ENCODE measurements at places on chromosomes 4 and X.
A peak's percentile ranks its signal among the peaks of the same experiment; 100 is the strongest.

GRCh38 chrX:3811331-3812311 is 98.2 kb upstream of the PRKX start:
- DNase-seq: peak; percentile 40

GRCh38 chr4:13493793-13494192 is 9.7 kb upstream of the RAB28 start:
- no peak for DNase-seq

- DNase-seq: no peak
Observed at GRCh38 chrX:74449322-74449936, 28.1 kb downstream of the SLC16A2 start.

GRCh38 chr4:158624889-158625478 is 46.7 kb downstream of the C4orf46 start:
- DNase-seq: peak; percentile 32

DNA sequence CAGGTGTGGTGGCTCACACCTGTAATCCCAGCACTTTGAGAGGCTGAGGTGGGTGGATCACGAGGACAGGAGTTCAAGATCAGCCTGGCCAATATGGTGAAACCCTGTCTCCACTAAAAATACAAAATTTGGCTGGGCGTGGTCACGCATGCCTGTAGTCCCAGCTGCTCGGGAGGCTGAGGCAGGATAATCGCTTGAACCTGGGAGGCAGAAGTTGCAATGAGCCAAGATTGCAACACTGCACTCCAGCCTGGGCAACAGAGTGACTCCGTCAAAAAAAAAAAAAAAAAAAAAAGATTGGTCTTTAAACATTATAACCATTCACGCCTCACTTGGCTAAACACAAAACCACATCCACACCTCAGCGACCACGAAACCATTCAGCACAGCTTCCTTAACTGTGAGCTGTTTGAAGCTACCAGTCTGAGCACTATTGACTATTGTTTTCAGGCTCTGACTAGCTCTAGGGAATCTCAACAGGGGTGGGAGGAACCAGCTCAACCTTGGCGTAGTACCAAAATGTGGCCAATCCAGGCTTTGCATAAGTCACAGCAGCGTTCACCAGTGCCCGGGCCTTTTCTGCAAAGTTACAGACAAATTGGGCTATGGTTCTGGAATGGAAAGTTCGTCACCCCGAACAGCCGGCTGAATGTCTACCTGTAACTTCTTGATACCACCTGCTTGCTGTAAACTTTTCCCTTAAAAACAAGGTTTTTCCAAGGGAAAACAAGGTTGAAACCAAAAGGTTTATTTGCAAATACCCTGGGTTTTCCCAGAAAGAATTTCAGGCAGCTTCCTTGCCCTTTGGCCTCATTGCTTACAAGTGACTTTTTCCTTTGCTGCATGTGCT is 73.6 kb upstream of the DHX15 start:
- DNase-seq: peak; percentile 17

DNA sequence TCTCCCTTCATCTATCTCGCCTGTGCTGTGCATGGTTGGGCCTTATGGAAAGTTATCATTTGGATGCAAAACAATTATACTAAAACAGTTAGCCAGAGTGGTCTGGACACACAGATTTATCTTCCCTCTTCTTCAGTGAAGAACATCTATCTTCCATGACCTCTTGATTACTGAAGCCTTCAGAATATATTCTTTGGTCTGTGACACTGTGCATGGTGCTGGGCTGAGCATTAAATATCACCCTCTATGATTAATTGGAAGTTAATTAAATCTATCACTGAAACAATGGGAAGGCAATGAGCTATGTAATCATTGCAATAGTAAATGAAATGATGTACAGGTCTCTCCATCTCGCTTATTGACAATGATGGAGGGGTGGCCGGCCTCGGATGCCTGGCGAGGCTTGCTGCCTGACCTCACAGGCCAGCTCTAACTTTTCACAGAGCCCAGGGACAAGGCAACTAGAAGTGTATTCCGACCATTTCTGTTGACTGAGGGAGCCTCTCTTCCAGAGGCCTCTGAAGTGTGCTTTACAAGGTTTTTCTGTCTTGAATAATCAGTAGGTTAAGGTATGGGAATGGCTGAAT is 186.6 kb downstream of the NKX6-1 start:
- DNase-seq: no peak

DNA sequence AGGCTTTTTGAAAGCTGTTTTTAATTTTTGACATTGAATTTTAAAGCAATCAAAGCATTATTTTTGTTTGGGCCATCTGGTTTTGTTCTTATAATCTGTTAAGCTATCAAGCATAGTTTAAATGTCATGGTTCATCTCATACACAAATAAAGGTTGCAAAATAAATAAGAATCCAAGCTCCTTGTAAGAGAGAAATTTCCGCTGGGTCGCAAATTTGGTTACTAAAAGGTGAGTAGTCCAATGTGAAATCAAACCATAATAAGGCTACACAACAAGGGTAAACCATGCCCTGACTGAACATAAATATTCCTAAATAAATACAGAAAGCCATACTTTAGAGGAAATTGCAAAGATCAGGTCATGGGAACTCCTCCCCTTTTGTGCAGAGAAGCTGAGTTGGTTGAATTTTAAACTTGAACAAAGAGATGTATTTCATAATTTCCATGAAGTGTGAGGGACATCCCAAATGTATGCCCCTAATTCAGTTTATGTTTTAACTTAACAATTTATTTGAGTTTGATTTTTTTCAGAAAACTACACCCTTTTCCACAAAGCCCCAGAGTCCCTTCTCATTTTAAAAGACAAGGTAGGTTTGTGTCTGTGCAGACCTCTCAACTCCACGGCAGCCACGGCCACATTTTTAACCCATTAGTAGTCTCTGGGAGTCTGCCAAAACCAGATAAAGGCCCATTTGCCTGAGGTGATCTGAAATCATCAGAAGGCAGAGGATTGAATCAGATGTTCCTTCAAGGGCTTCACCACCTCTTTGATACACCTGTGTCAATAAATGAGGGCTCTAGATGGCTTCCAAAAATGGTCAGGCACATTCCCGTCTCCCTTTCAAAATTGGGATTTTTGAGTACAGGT is 85.2 kb downstream of the PLAC1 start:
- peak; percentile 19 for DNase-seq

GRCh38 chr4:145156986-145157385 is 23.4 kb downstream of the OTUD4 start:
- DNase-seq: no peak

DNA sequence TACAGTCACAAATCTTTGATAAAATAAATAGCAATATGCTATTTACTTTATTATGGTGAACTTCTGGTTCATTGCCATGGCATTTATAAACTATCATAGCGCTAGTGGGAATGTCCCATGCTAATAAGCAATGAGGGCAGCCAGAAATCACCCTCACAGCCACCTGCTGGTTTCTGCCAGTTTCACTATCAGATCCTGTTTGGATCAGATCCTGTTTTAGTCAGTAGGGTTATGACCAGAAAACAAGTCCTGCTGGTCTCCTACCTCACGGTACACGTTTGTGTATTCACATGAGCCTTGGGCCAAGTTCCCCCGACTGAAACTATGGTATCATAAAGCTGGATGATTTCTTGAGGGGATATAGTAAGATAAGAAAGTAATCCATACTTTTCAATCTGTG is 17.7 kb downstream of the FOXR2 start:
- no peak for DNase-seq

- DNase-seq: no peak
Observed at GRCh38 chr4:160265836-160266235, 1163.0 kb downstream of the RAPGEF2 start.

GRCh38 chr4:15322006-15322405 is 105.8 kb upstream of the C1QTNF7 start:
- DNase-seq: no peak

DNA sequence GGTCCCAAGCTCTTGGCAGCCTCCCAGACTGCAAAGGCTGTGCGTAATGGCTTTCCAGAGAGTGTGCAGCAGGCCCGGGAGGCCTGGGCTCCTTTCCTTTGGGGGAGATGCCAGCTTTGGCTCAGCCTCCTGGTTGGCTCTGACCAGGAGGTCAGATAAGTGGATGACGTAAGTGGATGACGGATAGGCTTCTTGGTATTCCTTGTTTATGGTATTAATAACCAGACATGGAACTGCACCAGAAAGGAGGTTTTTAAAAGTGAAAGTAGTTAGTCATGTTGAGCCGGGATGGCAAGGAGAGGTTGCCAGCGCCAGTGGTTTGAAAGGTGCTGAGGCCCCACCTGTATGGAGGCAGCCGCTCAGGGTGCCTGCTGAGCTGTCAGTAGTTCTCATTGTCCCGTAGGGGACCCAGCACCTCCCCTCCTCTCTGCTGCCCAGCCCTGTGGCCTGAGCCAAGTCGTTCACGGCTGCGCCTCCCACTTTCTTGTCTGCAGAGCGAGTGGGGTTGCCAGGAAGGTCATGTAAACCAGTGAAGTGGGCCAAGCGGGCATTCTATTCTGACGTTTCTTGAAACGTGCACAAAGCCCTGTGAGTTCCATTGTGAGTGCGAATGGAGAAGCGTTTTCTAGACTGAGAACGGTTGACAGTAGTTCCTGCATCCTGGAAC is 28.7 kb upstream of the STOX2 start:
- DNase-seq: peak; percentile 6

DNA sequence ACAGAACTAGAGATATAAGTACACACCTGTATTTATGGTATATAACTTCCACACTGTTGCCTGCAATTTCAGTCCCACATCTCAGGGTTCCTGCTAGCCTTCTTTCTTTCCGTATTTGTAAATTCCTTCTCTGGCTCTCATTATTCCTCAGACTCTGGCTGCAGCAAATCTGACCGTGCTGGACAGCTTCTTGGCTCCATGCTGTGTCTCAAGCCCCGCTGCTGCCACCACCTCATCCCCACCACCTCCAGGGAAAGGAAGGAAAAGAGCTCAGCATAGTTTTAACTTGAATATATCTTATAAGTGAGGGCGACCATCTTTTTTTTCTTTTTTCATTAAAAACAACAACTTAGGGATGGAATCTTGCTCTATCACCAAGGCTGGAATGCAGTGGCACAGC is 155.6 kb upstream of the CXCL13 start:
- no peak for DNase-seq
